ENCODE measurements at places on chromosomes 12 and 14.

DNA sequence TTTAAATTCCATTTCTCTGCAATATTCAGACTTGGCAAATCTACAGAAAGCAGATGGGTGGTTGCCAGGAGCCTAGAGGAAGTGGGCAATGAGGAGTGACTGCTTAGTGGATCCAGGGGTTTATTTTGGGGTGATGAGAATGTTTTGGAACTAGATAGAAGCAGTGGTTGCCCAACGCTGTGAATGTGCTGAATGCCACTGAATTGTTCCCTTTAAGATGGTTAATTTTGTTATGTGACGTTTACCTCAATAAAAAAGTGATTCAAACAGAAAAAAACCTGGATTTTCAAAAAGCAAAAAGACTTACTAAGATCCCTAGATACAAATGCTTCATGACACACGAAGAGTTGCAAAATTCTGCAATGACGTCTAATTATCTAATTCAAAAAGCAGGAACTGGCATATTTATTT is 34.2 kb downstream of the DAO start:
- no peak for DNase-seq

DNA sequence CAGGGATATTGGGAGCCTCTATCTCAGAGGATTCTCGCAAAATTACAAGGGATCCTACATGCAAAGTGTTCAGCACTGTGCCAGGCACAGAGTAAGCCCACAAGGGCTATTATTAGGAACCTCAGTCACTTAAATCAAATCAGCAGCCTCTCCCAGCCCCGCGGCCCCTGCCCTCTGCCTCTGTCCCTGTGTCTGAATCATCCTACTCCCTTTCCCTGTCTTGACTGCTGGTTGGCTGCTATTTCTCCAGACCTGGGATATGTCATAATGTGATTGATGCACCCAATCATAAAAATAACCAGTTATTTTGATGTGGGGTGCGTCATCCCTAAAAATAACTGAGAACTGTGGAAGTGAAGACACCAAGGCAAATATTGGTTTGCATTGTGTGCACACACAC is 176.3 kb downstream of the KSR2 start:
- DNase-seq, result no peak

DNA sequence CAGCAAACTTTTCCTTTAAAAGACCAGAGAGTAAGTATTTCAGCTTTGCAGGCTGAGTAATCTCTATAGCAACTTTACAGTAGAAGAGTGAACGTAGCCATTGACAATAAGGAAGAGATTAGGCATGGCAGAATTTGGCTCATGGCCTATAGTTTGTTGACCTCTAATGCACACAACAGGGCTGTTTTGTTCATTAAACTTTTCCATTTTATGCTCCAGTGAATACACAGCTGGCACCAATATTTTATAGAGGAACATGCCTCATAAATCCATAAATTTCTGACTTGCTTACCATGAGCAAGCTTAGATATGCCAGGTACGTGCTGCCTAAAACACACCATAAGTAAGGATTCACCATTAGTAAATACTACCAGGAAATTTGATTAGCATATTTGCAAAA is 609.0 kb upstream of the STXBP6 start:
- peak; percentile 84 for DNase-seq

- no peak for DNase-seq
These were observed 162.0 kb downstream of the FOXN3 start for GRCh38 chr14:89255012-89255411.

DNA sequence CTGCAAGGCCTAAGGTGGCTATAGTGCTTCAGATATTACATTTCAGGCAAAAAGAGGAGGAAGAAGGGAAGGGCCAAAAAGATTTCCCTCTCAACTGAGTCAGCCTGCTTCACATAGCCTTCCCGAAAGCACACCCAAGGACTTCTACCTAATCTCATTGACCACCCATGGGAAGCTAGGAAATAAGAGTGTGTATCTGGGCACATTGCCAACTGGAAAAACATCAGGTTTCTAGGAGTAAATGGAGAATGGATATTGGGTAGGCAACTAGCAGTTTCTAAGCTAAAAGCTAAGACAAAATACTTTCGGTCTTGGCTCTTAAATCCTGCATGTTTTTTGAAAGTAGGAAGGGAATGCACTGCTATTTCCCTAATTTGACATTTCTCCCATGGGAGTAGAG is 221.7 kb upstream of the GRIP1 start:
- DNase-seq, result peak; percentile 67

DNA sequence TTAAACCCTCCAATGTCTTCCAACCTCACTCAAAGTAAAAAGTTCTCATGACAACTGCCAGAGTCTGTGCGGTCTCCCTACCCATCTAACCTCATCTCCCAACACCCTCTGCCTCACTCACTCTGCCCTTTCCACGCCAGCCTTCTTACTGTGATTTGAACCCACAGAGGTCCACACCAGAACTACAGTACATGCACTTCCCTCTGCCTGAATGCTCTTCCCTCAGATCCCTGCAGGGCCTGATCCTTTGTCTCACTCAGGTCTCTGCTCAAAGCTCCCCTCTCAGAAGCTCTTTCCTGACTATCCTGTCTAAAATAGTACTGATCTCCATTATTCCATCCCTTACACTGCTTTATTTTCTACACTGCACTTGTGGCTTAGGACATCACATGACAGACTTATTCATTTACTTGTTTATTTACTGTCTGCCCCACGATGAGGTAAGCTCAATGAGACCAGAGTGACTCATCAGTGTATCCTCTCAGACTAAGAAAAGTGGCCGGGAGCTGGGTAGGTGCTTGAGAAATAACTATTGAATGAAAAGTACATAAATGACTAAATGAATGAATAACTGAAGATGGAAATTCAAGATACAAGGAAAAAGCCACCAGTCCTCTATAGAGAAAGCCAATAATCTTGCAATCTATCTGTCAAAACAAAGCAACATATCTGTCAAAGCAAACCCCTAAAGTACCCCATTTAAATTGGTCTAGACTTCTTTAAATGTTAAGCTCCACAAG is 17.1 kb downstream of the POMT2 start:
- no peak for DNase-seq

All from NCI-H1105 treated with DMSO at 0.1 percent for 48 hours (cell line).